Eye (tissue), 1 donor: ENCODE measurements at places on chromosomes 5 and 9.

DNA sequence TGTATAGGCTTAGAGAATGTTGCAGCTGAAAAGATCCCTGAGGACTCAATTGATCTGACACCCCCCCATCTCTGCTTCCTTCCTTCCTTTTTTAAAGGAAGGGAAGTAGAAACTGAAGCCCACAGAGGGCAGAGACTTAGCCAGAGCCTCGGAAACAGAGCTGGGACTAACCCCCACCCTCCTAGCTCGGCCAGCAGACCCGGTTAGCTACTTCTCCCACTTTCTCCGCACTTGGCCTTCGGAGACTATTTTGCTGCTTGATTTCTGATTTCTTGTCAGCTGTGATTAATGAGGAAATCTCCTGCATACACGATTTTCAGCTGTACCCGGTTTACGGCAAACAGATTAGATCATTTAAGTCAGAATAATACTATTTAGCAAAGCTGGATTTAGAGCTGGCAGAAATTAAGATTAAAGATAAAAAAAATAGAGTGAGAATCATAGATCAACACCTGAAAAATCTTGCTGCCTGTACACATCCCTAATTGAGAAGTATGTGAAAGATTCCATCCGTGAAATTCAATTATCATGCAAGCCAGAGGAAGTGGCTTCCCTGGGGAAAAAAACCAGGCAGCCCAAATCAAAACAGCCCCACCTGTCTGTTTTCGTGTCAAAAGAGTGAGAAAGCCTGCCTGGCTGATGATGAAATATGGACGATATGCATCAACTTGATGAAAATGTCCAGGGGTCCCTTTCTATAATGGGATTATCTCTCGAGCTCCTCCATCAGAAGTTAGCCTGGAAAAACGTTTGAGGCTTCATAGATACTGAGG lies 159.5 kb upstream of the SHB start:
- peak; percentile 85 for DNase-seq

DNA sequence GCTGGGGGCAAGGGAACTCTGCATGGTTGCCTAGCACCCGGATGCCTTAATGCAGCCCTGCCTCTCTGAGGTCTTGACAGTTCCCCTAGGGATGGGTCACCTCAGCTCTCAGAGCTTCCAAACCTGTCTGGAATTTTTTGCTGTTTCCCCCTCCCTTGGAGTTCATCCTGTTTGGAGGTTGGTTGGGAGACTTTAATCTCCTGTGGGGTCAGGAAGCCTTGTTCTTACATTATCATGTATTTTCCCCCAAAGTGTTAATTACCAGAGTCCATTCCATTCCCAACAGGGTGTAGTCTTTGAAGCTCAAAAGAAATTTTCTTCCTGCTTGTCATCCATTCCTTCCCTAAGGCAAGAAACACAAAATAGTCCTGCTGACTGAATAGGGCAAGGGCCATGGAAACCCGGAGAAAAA lies 150.3 kb upstream of the SPRY4 start:
- peak; percentile 45 for DNase-seq

DNA sequence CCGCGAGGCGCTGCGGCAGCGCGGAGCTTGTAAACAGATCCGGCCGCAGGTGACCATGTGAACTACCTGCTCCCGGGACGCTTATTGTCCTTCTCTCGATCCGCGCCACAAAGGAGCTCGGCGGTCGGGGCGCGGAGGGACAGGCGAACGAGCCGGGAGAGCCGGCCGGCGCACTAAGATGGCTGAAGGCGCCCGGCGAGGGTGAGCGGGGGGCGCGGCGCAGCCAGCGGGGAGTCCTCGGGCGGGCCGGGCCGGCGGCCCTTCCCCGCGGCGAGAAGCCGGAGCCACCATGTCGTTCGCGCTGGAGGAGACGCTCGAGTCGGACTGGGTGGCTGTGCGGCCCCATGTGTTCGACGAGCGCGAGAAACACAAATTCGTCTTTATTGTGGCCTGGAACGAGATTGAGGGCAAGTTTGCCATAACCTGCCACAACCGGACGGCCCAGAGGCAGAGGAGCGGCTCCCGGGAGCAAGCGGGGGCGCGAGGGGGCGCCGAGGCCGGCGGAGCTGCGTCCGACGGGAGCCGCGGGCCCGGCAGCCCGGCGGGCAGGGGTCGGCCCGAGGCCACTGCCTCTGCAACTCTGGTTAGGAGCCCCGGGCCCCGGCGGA lies 535 bp downstream of the JMY start:
- peak; percentile 82 for DNase-seq

GRCh38 chr9:112311497-112311896 lies 21.9 kb downstream of the PTBP3 start:
- DNase-seq, result no peak

DNA sequence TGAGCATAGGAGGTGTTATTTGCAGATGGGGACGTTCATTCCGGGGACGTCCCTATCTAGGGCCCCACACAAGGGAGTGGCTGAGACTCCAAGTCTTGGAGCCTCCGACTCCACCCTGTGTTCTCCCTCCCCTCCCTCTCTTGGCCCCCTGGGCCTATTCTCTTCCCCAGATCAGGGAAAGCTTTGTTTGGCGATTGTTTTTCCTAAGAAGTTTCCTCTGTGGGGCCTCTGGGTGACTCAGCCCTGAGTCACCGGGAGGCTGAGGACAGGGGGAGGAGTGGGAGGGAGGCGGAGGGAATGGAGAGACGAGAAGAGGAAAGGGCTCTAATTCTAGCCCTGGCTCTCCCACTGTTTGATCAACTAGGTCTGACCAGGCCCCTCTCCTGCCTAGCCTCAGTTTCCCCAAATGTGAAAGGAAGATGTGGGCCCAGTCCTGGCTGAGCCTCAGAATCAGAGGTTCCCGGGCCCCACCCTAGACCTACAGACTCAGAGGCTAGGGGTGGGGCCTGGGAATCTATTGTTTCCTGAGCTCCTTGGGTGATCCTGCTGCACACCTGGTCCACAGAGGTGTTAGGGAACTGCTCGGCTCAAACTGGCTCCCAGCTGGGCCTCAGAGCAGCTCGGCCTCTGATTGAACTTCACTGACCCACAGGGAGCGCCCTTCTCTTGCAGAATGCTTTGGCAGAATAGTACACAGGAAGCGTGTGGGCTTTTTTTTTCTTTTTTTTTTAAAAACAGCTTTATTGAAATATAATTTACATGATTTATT lies 19.2 kb downstream of the GSN start:
- peak; percentile 88 for DNase-seq

DNA sequence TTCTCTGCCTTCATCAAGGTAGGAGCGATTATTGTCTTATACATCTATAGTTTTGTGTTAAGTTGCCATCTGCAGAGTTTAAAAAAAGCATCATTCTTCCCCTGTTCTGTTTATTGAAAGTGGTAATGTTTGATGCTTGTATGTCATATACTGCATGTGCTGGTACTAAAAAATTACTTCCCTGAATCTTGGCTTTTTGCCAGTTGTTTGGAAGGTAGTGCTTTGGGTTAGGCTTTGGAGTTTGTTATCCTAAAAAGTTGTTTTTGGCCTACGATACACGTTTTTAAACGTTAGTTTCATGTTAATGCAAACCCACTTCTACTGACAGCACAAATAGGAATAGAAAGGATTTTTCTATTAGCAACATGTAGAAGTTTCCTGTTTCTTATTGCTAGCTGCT lies 158.3 kb downstream of the GIN1 start:
- DNase-seq, result no peak

GRCh38 chr5:120790339-120790738 lies 326.2 kb downstream of the PRR16 start:
- DNase-seq, result peak; percentile 84

DNA sequence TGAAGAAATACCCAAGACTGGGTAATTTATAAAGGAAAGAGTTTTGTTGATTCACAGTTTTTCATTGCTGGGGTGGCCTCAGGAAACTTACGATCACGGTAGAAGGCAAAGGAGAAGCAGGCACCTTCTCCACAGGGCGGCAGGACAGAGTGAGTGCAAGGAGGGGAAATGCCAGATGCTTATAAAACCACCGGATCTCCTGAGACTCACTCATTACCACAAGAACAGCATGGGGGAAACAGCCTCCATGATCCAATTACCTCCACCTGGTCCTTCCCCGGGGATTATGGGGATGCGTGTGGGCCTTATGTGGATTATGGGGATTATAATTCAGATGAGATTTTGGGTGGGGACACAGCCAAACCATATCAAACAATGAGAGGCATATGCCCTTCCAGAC lies 18.5 kb upstream of the RORB start:
- no peak for DNase-seq

DNA sequence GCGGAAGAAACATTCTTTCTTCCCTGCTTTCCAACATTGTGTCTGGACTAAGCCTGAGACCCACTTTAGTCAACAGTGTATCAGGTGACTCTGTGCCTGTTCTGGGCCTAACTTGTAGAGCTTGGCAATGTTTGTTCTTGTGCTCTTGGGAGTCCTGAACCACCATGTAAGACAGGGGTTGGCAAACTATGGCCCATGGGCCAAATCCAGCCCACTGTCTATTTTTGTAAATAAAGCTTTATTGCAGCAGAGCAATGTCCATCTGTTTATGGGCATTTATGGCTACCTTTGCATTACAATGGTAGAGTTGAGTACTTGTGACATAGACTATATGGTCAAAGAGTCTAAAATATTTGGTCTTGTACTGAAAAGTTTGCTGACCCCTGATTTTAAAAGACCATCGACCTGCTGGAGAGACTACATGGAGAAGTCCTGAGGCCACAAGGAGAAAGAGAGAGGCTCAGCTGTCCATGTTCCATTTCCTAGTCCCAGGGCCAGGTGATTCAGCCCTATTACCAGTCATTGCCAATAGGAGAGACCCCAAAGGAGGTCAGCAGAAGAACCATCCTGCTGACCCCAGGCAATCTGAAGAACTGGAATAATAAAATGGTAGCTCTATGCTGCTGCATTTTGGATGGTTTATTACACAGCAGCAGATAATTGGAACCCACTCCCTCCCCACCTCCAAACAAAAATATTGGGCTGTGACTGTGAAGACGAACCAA lies 211.3 kb downstream of the AUH start:
- no peak for DNase-seq

DNA sequence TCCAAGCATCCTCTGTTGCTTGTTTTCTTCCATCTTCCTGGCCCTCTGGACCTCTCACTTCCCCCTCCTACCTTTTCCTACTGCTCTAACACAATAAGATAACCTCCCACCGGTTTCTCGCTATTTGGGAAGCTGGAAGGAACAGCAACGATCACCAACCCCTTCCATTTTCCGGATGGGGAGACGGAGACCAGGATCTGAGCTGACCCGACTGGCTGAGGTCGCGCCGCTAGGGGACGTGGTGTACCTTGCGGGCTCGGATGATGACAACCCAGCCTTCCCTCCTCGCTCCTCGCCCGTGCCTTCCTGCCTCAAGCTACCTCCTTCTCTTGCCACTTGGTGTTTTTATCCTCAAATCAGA lies 1.9 kb downstream of the LPAR1 start:
- DNase-seq, result peak; percentile 73
